Breast epithelium (tissue), 4 donors: ENCODE measurements at places on chromosomes 3 and 15. TPM values are rescaled to one million over a fixed set of nuclear protein-coding genes. Genes with fewer than 3 reads are reported as not detected.

SYNPR gene
- total RNA-seq, result not detected

DNA sequence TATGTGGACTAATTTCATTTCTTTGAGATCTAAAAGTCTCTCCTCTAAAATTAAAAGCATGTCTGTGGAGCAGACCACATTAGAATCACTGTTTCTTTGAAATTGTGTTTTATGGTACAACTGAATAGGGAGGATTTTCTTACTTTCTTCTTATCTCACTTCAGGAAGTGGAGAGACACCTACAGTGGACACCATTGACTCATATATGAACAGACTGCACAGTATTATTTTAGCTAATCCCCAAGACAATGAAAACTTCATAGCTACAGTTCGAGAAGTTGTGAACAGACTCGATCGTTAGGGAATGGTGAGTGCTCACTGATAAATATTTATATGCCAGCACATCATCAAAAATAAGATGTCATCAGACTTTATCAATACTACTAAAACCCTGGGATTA, 58.3 kb downstream of the HMG20A start:
- DNase-seq, result no peak

DNA sequence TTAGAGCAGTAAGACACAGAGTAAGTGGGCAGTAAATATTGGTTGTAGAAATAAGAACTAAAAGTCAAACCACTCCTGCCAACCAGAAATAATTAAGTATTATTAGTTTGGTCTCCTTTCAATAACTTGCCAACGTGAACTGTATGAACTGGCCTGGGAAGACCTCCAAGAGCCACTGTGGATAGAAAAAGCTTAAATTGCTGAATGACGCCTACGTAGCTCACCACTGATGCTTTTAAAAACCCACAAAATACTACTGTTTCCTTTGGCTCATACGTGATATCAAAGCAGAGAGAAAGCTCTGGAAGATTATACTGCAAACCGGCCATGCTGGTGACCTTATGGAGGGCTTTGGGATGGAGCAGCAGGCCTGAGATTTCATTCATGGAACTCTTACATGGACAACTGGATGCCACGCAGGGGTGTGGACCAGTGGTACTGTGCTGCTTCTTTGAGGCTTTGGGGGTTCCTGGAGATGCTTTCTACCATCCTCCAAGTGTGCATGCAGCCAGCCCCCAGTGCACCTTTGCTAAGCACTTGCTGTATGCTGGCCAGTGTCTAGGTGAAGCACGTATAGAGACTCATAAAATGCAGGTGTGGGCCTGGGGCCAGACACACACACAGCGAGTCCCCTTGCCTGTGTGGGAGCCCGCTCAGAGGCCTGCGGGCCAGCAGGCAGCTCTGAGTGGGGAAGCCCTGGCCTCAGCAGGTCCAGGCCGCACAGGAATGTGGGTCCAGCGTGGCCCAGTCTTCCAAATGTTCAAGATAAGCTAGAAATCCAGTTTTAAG, 66.8 kb downstream of the ABTB1 start:
- no peak for DNase-seq

GRCh38 chr3:79872483-79872882, 104.7 kb upstream of the ROBO1 start:
- DNase-seq, result no peak

- DNase-seq, result no peak
These were observed 34.6 kb downstream of the BTD start for GRCh38 chr3:15636028-15636709.

DNA sequence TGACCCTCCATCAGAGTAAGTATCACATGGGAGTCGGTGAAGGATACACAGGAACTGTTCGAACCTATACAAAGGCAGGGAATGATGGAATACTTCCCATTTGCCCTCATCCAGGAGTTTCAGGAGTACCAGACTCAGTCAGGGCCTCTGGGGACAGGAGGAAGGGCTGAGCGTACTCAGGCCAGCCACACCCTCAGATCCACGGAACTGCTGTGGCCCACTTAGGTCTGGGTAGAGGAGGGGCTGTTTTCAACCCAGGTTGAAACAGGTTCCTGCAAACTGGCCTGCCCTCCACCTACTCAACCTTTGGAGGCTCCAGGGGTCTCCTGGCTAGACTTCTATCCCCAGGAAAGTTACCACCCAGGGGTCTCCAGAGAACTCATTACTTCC, 6.7 kb upstream of the IGDCC3 start:
- DNase-seq, result no peak
